Type B pancreatic cell (in vitro differentiated cells): ENCODE measurements at places on chromosomes 16 and 17.

DNA sequence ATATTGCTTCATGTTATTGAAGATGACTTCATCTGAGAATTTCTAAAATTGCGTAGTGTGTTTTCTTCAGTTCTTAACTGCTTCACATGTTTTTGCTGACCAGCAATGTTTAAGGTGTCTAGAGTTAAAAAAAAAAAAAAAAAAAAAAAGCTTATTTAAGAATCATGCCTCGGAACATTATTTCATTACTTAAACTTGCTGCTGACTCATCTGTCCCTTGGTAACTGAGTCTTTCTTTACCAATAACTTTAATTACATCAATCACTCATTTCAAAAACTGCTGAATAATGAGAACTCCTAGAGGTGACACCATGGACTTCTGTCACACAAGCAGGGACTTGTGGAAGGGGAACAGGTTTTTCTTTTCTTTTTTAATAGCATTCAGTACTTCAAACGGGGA is 16.2 kb downstream of the IRX5 start:
- peaks cover 65% of the 10 kb centered on the region for H3K27me3 ChIP-seq
- H3K27ac ChIP-seq: peak overlapping the region; percentile 35
- peaks cover 13% of the 10 kb centered on the region for H3K4me1 ChIP-seq
- peak overlapping the region; percentile 5 for H3K4me3 ChIP-seq
- H3K36me3 ChIP-seq: peaks cover 15% of the 10 kb centered on the region

GRCh38 chr16:87542531-87543102 is 49.8 kb upstream of the ZCCHC14 start:
- no peak overlapping the region for H3K27ac ChIP-seq
- no peaks in the 10 kb centered on the region for H3K36me3 ChIP-seq
- no peak for DNase-seq
- H3K4me3 ChIP-seq: no peak overlapping the region
- H3K4me1 ChIP-seq: peaks cover 18% of the 10 kb centered on the region

GRCh38 chr16:7324321-7324720 is 8.3 kb upstream of the RBFOX1 start:
- peaks cover 4% of the 10 kb centered on the region for H3K27me3 ChIP-seq
- H3K36me3 ChIP-seq: no peaks in the 10 kb centered on the region
- DNase-seq: no peak
- H3K27ac ChIP-seq: no peak overlapping the region

GRCh38 chr17:5786510-5786875 is 202.2 kb upstream of the NLRP1 start:
- H3K27ac ChIP-seq: no peak overlapping the region
- peaks cover 15% of the 10 kb centered on the region for H3K4me1 ChIP-seq
- peaks cover 28% of the 10 kb centered on the region for H3K27me3 ChIP-seq
- H3K36me3 ChIP-seq: no peaks in the 10 kb centered on the region
- H3K4me3 ChIP-seq: no peak overlapping the region

DNA sequence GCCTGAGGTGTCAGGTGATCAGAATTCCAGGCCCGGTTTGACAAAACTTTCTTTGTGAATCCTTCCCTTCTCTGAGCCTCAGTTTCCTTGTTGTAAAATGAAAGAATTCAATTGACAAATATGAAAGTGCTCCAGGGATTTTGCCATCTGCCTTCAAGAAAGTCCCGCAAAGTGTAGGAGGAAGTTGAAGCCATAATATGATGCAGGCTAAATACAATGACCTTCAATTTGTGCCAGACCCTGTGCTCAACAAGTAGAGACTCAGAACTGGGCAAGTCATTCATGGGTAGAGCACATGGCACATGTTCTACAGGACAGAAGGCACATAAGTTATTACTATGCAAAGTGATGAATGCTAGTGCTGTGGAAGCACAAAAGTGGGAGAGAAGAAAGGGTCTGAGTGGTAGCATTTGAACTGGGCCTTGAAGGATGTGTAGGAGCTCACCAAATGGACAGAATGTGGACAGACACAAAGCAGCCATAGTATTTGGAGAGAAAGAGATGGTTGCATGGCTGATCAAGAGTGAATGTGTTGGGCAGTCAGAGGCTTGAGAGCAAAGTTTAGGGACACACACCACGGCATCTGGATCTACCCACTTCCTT is 2.4 kb upstream of the SCIMP start:
- no peak overlapping the region for H3K27ac ChIP-seq
- peaks cover 3% of the 10 kb centered on the region for H3K36me3 ChIP-seq
- no peaks in the 10 kb centered on the region for H3K4me1 ChIP-seq
- no peaks in the 10 kb centered on the region for H3K27me3 ChIP-seq

DNA sequence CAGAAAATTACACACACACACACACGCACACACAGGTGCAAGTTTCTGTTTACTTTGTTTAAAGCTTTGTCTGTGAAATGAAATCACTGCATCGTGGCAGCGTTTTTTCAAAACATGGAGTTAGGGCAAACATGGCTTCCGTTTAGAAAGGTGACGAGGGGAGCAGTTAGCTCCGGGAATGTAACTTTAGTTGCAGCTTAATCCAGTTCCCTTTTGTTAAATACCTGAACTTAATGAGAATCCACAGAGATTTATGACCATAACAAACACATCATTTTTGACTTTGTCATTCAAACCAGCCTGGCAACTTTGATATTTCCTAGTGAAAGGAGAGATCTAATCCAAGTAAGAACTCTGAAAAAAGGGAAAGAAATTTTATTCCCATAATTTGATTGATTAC is 12.1 kb downstream of the HS3ST3A1 start:
- peaks cover 7% of the 10 kb centered on the region for H3K36me3 ChIP-seq
- DNase-seq: no peak
- peak overlapping the region; percentile 34 for H3K27ac ChIP-seq
- H3K4me3 ChIP-seq: peak overlapping the region; percentile 23
- H3K4me1 ChIP-seq: peaks cover 29% of the 10 kb centered on the region

DNA sequence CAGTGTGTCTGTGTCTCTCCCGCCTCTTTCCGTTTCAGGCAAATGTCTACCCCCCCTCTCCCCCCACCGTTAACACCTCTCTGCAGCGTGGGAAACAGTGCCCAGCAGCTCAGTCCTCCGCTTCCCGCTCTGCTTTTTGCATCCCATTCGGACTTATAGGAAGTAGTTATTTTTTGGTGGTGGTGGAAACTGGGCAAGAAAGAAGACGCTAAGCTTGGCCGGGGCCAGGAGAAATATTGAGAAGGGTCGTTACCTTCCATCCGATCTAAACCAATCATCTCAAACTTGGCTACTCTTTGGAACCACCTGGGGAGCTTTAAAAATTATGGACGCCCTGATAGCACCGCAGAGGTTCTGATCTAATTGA is 499 bp upstream of the HLF start:
- no peak overlapping the region for H3K27ac ChIP-seq
- H3K36me3 ChIP-seq: no peaks in the 10 kb centered on the region
- no peak for DNase-seq
- peaks cover 75% of the 10 kb centered on the region for H3K27me3 ChIP-seq
- H3K4me1 ChIP-seq: peaks cover 6% of the 10 kb centered on the region
- peak overlapping the region; percentile 84 for H3K4me3 ChIP-seq

- H3K36me3 ChIP-seq: peaks cover 7% of the 10 kb centered on the region
- no peaks in the 10 kb centered on the region for H3K27me3 ChIP-seq
- peaks cover 4% of the 10 kb centered on the region for H3K4me1 ChIP-seq
- H3K4me3 ChIP-seq: no peak overlapping the region
- no peak for DNase-seq
Observed at GRCh38 chr17:39719563-39720355, 10.6 kb downstream of the MIEN1 start.

- peaks cover 28% of the 10 kb centered on the region for H3K27me3 ChIP-seq
- H3K27ac ChIP-seq: no peak overlapping the region
- peaks cover 2% of the 10 kb centered on the region for H3K4me1 ChIP-seq
- no peak for DNase-seq
- H3K36me3 ChIP-seq: no peaks in the 10 kb centered on the region
- no peak overlapping the region for H3K4me3 ChIP-seq
Observed at GRCh38 chr17:34201225-34201624, 53.9 kb upstream of the CCL2 start.

DNA sequence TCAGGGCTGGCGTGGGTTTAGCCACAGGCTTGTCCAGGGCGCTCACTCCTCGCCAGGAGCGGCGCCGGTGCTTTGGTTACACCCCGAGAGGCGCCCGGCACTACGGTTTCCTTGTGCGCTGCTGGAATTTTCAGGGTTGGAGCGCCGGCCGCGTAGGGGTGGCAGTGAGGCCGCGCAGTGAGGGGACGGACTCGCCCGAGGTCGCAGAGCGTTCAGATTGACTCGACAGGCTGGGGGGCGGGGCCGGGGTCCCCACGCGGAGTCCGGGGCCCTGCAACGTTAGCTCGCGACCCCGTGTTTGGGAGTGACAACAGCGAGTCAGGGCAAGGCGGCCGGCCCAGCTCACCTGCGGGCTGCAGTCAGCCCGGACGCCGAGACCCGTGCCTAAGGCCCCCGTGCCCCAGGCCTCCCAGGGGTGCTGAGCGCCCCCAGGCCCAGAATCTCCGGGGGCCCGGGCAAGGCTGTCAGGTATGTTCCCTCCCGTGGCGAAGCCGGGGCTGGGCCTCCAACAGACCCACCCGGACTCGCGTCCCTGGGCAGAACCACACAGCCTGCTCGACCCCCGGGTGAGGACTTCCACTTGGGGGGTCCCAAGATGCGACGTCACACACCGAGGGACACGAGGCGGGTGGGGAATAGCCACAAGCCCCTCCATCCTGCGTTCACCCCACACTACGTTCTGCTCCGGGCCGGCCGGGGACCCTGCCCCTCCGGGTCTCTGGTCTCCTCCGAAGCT is 1.3 kb upstream of the ACTG1 start:
- DNase-seq: no peak
- peaks cover 23% of the 10 kb centered on the region for H3K4me1 ChIP-seq
- H3K27me3 ChIP-seq: peaks cover 30% of the 10 kb centered on the region
- H3K36me3 ChIP-seq: peaks cover 32% of the 10 kb centered on the region
- H3K4me3 ChIP-seq: peak overlapping the region; percentile 88
- peak overlapping the region; percentile 99 for H3K27ac ChIP-seq

GRCh38 chr16:68422396-68422960 is 25.8 kb downstream of the SMPD3 start:
- DNase-seq: no peak
- no peaks in the 10 kb centered on the region for H3K36me3 ChIP-seq
- peaks cover 6% of the 10 kb centered on the region for H3K27me3 ChIP-seq

DNA sequence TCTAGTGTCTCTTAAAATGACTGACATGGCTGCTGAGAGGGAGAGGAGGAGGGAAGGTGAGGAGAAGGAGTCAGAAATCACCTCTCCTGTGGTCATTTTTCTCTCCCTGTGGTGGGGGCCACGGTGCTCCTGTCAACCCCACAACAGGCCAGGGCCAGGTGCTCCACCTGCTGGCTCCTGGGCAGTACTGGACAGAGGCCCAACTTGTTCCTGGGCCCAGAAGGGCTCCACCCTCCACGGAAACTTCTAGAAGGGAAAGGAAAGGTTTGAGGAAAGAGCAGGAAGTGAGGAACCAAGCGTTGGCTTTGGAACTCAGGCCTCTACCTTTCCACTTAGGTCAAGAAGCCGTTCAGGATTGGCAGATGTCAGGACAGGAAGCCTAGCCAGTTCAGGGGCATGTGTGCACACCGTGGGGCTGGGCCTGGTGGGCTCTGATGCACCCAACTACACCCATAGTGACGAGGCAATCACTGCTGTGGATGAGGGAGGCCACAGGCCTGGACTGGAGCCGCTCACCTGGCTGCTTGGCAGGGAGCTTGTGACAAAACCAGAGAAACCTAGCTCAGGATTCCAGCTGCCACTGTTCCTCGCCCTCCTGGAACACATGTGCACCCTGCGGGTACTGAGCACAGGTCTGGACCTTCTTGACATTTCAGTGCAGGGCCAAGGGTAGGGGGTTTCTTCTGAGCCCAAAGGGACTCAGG is 36.1 kb downstream of the WNT3 start:
- H3K27me3 ChIP-seq: peaks cover 4% of the 10 kb centered on the region
- H3K4me3 ChIP-seq: no peak overlapping the region
- H3K4me1 ChIP-seq: peaks cover 29% of the 10 kb centered on the region
- no peak overlapping the region for H3K27ac ChIP-seq
- no peak for DNase-seq
